Ovary (tissue), 10 donors: ENCODE measurements at places on chromosomes 11 and 22.
A peak's percentile ranks its signal among the peaks of the same experiment; 100 is the strongest.

- H3K4me3 ChIP-seq, result peak overlapping the region; percentile 76
- H3K27ac ChIP-seq, result peak overlapping the region; percentile 43
- H3K27me3 ChIP-seq, result no peaks in the 10 kb centered on the region
- no peaks in the 10 kb centered on the region for H3K36me3 ChIP-seq
Observed at GRCh38 chr11:14499178-14499559, 442 bp downstream of the COPB1 start.

- DNase-seq, result no peak
- no peaks in the 10 kb centered on the region for H3K4me1 ChIP-seq
- H3K36me3 ChIP-seq, result no peaks in the 10 kb centered on the region
- no peak overlapping the region for H3K4me3 ChIP-seq
Observed at GRCh38 chr11:68413591-68413999, 47.0 kb upstream of the PPP6R3 start.

GRCh38 chr11:61041755-61042518 lies 60.4 kb upstream of the CD5 start:
- no peak overlapping the region for H3K4me3 ChIP-seq
- H3K4me1 ChIP-seq, result peaks cover 7% of the 10 kb centered on the region
- H3K36me3 ChIP-seq, result no peaks in the 10 kb centered on the region

- H3K4me1 ChIP-seq, result no peaks in the 10 kb centered on the region
- no peak overlapping the region for H3K4me3 ChIP-seq
- no peak for DNase-seq
Observed at GRCh38 chr11:17407575-17407974, 19.1 kb upstream of the KCNJ11 start.
